ENCODE measurements at places on chromosomes 1 and 21. TPM values are rescaled to one million over a fixed set of nuclear protein-coding genes. Genes with fewer than 3 reads are reported as not detected.

The GJA9 gene
- not detected for total RNA-seq

The SLC35F3 gene
- 2.5 TPM for total RNA-seq

The CYP4A11 gene
- not detected for total RNA-seq

The RIMKLA gene
- not detected for total RNA-seq

The TCHH gene
- total RNA-seq = 0.10 TPM

DNA sequence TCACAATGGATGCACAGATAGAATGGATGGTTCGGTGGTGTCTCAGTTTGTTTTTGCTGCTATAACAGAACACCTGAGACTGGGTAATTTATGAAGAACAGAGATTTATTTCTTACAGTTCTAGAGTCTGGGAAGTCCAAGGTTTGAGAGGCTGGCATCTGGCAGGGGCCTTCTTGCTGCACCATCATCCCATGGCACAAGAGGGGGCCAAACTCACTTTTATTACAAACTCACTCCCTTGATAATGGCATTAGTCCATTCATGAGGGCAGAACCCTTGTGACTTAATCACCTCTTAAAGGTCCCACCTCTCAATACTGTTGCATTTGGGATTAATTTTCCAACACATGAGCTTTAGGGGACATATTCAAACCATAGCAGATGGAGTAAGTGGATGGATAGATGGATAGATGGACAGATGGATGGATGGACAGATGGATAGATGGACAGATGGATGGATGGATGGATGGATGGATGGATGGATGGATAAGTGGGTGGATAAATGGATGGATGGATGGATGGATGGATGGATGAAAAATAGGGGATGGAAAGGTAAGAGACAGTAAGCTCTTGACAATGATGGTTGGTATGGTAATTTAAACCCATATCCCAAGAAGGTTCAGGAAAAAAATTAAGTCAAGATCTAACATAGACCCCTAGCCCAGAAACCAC, 16.5 kb downstream of the CAMK2N1 start:
- DNase-seq = no peak

DNA sequence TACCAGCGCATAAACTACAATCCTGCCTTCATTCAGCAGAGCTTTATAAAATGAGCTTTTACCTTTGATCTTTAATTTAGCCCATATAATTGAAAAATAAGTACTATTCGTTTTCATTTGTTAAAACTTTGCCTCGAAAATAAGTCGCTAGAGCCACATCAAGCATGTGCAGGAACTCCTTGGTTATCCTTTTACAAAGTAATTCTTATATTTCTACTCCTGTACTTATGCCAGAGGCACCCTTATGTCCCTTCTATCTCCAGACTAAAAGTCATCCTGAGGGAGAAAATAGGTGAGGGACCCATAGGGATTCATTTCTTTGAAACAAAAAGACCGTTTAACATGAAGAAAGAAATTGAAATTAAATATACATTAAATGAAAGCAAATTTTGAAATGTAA, 278.2 kb upstream of the C1orf105 start:
- no peak for DNase-seq

DNA sequence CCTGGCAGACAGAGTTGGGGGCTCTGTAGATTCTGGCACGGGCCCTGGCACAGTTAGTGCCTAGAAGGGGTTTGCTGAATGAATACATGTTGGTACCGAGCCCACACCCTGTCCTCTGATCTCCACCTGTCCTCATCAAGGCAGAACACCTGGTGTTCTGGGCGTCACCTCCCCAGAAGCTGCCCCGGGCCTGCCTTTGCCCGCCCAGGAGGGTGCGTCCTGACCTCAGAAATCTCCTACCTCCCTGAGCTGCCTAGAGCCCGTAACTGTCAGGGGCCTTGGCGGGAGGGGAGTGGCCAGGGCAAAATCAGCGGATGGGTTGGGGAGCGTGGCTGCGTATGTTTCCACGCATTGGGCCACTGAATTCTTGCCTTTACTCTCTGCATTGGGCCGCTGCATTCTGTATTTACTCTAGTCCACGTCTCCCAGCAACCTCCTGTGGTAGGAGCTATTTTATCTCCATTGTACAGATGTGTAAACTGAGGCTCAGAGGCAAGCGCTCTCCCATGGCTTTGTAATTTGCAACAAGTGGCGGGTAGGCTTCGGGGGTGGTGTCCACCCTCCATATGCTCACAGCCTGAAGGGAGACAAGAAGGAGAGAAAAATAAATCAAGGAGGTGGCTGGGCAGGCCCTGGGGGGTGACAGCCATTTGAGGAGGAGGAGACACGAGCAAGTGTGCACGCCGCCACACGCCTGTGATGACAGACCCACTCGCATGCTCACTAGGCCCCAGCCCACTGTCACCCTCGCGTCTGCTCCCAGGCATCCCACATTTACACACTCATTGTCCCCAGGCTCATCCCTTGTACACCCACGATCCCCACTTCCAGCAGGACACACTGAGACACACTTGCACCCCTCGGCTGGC, 95.7 kb upstream of the WNT4 start:
- DNase-seq = no peak

DNA sequence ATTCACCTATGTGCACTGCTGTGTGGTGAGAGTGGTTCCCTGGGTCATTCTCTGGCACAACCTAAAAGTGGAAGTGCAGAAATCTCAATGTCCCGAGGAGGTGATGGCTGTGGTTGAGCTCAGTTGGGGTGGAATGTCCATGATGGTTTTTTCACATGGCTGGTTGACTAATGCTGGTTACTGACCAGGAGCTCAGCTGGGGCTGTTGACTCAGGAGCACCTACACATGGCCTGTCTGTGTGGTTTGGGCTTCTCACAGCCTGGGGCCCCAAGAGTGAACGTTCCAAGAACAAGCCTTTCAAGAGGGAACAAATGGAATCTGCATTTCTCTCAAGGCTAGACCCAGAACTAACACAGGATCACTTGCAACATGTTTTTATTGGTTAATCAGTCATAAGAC, 6.4 kb upstream of the KANK4 start:
- no peak for DNase-seq

DNA sequence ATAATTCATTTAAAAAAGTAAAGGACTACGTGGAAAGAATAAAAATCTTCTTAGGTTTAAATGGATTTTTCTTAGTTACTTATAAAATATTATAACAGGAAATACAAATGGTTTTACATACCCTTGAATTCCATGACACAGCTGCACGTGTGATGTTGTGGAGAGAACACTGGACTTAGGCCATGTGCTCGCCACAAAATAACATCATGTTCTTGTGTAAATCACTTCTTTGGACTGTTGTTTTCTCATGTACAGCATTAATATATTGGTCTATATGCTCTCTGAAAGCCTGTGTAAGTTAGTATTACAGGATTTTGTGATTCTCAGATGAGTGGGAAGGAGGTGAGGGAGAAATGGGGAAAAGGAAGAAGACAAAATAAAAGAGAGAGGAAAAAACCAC, 228.2 kb downstream of the DNM3 start:
- DNase-seq = no peak

GRCh38 chr1:235865565-235866204, 1.0 kb downstream of the LYST start:
- DNase-seq = no peak

DNA sequence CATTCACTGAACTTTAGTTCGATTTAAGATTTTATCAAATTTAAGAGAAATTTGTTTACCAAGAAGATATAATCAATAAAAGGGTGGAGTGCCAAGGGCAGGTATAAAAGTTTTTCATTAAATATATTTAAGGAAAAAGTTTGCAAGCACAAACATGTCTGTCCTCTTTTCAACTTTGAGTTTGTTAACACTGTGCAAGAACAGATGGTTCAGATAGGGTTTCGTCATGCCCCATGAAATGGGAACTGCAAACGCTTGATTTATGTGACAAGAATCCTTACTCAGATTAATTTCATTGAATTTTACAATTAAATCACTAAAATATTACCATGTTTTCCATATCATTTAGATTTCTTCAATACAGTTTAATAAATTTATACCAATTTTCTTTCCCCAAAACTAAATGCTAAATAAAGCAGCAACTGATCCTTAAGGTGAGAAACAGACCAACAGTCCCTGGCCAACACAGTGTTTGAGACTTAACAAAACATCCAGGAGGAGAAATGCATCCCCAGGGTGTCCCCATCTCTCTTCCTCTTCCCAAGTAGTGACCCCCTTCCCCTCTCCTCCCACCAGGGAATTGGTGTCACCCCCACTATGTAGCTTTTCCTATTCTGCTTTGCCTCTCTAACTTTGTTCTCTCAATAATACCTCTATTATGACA, 292.9 kb downstream of the LTN1 start:
- no peak for DNase-seq

- DNase-seq = no peak
Measured at GRCh38 chr21:31201144-31201543, 142.9 kb downstream of the TIAM1 start.

DNA sequence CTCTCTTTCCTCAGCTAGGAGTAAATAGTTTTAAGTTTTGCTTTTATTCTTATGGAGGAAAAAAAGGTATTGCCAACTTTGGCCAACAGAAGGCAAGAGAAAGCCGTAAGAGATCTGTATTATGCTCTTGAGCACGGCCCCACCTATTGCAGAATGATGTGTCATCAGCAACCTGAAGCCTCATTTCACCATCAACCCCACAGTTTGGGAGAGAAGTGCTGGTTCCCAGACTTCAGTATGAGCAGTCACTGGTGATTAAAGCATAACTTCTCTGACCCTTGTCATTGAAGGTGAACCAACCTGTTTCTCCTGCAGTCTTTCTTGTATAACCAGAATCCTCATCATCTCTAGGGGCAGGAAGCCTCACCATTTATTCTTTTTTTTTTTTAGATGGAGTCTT, 100.2 kb downstream of the SIPA1L2 start:
- DNase-seq = no peak

DNA sequence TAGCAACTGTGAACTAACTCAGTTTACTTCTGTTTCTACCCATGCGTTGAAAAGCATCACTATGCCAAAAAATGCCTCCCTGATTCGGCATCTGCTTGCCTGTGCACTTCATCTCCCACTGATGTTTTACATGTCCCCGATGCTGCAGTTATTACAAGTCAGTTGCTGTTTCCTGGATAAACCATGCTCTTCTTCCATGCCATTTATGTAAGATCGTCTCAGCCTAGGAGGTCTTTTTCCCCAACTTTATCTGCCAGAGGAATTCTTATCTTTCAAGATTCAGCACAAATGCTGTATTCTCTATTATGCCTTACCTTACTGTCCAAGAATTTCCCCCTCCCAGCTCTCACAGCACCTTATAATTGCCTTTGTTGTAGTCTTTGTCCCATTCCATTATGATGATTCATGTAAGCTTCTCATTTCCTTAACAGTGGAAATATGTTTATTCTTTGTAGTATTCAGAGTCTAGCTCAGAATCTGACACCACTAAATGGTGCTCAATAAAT, 30.0 kb downstream of the PRKACB start:
- peak; percentile 6 for DNase-seq

- no peak for DNase-seq
Measured at GRCh38 chr1:8473891-8474300, 156.0 kb downstream of the SLC45A1 start.

- DNase-seq = no peak
Measured at GRCh38 chr21:39504230-39504629, 52.5 kb downstream of the SH3BGR start.

GRCh38 chr1:33326785-33327184, 5.9 kb upstream of the A3GALT2 start:
- no peak for DNase-seq

DNA sequence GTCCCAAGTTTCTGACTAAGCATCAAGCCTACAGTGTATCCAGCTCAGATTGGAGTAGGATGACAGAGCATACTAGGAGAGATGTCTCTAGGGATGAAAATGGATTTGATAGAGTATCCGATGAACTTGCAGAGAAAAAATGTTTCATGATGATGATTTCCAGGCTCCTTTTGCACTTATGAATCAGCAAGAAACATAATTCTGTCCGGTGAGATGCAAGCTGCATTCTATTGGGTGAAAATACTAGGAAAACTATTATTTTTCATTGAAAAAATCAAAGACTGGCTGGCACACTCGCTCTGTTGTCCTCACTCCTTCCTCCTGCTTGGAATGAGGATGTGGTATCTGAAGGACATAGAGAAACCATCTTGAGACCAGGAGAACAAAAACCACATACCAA, 35.4 kb upstream of the RAB3GAP2 start:
- DNase-seq = no peak

DNA sequence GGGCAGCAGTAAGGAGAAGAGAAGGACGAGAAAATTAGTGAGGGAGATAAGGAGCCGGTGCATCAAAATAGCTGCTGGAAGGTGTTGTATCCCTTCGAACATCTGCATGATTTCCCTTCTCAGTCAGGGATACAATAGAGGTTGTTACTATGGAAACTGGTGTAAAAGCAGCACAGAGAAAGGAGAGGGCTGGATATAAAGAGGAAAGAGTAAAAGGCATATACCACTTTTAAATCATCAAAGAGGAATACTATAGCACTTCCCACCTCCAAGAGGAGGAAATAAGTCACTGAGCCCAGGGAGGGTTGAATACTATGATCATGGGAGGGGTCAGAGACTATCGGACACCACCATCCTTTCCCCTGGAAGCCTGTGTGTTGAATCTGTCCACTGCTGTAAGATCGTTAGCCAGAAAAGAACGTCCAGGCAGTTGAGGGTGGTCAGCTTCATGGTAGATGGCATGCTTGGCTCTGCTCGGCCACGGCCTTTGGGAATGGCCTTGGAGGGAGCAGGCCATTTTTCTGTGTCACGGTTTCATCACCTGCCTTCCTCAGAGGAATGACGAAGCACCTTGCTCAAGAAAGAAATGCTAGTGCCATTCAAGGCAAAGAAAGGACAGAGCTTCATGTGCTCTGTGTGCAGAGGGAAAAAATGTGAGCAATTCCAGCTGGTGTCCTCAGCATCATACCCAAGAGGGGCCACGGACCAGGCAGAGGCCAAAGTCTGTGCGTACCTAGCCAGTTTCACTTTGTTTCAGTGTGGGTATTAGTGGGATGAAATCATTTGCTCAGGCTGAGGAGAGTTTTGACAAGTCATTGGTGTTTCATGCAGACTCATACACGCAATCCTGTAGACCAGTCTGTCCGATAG, 64.2 kb downstream of the IRF2BP2 start:
- no peak for DNase-seq

DNA sequence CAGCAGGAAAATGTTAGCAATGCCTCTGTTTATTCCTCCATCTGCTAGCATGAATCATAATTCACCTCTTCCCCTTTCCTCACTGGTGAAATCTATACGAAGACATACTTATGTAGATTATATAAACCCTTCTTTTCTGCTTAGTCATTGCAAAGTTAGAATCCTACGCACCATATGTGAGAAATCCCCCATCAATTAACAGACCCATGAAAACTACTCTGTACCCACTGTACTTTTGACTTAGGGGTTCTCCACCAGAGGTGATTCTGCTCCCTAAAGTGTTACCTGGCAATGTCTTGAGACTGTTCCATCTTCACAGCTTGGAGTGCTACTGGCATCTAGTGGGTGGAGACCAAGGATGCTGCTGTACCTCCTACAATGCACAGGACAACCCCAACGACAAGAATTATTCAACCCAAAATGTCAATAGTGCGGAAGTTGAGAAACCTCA, 49.6 kb upstream of the KCTD3 start:
- peak; percentile 10 for DNase-seq
